ENCODE measurements at places on chromosomes 2 and 18. TPM values are rescaled to one million over a fixed set of nuclear protein-coding genes. Genes with fewer than 3 reads are reported as not detected.
A peak's percentile ranks its signal among the peaks of the same experiment; 100 is the strongest.

ADGRF3 gene
- 0.88 TPM for polyA plus RNA-seq

SLC23A3 gene
- polyA plus RNA-seq = 3.6 TPM

MC2R gene
- not detected for polyA plus RNA-seq

SP140L gene
- 13.5 TPM for polyA plus RNA-seq

DNA sequence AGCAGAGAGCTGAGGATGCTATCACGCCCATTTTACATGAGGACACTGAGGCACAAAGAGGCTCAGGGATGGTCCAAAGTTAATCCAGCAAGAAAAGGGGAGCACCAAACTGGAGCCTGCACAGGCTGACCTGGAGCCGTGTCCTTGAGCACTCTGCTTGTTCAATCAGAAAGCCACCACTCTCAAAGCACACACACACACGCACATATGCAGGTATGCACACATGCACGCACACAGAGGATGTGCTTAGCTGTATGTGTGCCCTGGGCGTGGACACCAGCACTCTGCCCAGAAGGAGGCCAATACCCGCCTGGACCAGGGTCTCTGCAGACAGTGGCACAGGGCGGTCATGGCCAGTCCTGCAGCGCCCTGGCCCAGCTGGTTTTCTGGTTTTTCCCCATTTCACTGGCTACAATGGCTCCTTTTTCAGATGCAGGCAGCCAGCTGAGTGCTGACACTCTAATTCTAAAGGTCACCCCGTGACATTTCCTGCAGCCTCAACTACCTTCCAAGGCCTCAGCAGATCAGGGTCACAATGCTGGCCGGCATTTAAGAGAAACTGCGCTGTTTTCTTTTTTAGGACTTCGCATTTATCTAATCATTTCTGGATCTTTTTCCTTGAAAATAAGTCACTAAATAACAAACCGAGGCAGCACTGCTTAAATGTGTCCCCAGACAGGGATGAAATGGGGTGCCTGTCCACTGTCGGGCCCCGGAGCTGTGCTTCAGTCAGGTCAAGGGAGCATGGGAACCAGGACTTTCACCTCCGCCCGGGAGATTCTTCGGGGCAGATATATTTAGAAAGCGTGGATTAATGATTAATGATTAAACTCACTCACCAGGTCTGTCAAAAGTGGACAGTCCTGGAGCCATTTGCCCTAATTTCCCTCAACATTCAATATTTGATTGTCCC is 104.5 kb downstream of the HDAC4 start:
- DNase-seq = no peak

DNA sequence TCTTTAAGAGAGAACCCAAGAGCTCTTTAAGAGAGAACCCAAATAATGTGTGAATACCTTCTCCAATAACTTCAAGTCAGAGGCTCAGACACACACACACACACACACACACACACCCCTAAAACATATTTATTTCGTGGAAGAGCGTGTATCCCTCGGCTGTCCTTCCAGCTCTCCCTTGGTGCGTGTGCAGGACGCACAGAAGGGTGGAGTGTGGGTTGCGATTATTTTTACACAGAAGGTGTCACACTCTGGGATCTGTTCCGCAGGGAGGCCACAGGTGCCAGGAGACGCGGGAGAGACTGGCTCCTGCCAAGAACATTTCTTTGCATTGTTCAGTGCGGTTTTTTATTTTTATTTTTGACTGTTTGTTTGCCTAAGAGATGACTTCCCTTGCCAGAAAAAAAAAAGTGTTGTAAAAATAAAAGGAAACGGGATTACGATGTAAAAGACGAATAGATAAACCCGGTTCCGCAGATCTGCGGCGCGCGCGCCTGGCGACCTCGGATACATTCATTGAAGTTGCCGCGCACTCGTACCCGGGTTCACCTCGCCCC is 47.3 kb upstream of the ATP6V1B1 start:
- no peak for DNase-seq

- DNase-seq = no peak
These were observed 59.5 kb upstream of the NCKAP5 start for GRCh38 chr2:133627741-133628140.

- no peak for DNase-seq
These were observed 168.1 kb downstream of the NRXN1 start for GRCh38 chr2:50863856-50864255.

DNA sequence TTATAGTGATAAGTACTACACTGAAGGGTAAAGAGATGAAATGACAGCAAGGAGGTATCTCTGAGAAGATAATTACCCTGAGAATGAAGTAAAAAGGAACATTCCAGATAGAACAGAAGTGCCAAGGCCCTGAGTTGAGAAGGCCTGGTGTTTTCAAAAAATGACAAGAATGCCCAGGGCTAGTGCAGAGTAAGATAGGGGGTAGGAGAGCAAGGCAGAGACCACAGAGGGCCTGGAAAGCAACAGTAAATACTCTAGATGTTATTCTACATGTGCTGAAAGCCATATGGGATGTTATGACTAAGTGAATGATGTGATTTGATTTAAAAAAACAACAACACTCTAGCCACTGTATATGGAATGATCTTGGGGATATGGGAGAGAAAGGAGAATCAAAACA is 52.3 kb downstream of the BAZ2B start:
- no peak for DNase-seq

DNA sequence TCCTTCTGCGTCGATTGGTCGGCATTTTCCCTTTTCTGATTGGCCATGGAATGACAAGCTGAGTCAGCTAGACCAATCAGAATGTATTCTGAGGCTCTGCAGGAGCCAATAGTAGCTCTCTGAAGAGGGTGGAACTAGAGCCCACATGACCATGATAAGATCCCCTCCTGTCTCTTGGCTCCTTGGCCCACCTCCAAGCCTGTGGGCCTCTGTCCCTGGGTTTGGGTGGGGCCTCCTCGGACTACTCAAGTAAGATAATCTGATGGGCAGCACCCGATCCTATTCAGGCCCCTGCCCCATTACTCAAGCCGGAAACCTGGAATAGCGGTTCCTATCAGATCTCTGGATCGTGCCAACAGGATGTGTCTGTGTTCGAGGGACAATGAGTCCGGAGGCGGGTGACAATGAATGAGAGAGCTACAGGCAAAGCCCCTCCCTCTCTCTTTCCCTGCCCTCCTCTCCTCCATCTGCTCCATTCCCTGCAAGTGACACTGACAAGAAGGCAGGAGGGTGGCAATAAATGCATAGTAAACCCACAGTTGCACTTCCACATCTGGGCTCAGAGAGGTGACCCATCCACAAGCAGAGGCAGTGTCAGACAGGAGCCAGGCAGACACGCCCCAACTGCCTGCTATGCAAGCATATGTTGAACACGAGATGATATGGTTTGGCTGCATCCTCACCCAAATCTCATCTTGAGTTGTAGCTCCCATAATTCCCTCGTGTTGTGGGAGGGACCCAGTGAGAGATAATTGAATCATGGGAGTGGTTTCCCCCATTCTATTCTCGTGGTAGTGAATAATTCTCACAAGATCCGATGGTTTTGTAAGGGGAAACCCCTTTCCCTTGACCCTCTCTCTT is 114.7 kb downstream of the TNS1 start:
- no peak for DNase-seq

GRCh38 chr2:133092571-133092970 is 422.6 kb upstream of the LYPD1 start:
- no peak for DNase-seq

GRCh38 chr2:172103471-172104272 is 972 bp upstream of the DLX2 start:
- peak; percentile 70 for DNase-seq

DNA sequence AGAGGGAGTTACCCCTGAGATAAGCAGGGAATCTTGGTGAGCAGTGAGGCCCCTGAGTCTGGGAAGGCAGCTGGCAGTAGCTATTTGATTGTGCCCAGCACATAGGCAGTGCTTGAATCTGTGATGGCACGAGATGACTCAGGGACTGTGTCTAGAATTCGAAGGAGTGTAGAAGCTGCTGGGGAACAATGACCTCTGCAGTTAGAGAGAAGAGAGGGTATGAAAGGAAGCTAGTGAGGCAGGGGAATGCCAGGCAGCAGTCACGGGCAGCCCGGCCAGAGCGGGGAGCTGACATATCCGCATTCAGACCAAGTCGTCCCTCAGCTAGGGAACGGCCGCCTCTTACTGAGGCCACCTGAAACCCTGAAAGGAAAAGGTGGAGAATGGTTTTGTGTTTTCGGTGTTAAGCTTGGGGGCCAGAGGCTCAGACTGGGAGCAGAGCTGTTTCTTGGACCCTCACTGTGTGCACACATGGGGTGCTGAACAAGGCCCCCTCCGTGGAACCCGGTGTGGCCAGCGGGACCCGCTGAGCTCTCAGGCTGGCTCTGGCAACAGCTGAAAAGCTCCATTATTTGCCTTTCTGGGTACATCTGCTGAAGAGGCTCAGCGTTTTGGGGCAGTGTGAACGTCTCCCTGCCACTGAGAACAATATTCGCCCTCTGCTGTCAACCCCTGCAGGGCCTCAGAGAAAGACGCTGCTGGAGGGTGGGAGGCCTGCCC is 32.9 kb downstream of the ARHGEF4 start:
- no peak for DNase-seq

DNA sequence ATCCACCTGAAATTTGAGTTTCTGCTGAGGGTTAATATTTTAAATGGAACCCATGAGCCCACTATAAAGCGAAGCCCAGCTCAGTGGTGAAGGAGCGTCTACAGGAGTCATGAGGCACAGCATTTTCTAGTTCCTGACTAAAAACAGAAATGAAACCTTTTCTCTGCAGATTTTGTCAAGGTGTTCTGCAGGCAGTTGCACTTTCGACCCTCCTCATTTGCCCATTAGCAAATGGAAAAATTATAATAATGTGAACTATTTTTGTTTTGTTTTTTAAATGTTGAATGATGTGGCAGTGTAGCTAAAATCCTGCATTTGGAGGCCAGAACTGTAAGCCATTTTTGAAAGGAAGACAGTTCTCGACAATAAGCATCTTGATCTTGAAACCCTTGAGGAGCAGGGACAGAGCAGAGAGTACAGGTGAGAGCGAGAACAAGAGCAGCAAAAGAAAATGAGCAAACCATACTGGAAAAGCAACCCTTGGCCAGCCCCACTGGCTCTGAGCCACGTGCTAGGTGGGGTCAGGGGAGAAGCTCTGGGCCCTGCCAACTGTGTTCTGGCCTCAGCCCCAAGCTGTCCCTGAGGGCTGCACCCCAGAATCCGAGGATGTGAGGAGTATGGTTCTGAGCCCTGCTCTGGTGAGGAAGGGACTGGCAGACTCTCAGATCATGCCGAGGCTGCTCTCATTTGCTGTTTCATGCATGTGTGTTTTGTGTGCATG is 26.4 kb upstream of the COPS8 start:
- DNase-seq = no peak

GRCh38 chr2:170485254-170486026 is 229.7 kb upstream of the SP5 start:
- no peak for DNase-seq

All from right lung (tissue), 10 donors.